Stimulated activated CD4-positive, alpha-beta T cell treated with anti-CD3 and anti-CD28 coated beads, Interleukin-4, amount 100 ng/mL, for 1 hour (primary cell): ENCODE measurements at places on chromosomes 3 and 15.

DNA sequence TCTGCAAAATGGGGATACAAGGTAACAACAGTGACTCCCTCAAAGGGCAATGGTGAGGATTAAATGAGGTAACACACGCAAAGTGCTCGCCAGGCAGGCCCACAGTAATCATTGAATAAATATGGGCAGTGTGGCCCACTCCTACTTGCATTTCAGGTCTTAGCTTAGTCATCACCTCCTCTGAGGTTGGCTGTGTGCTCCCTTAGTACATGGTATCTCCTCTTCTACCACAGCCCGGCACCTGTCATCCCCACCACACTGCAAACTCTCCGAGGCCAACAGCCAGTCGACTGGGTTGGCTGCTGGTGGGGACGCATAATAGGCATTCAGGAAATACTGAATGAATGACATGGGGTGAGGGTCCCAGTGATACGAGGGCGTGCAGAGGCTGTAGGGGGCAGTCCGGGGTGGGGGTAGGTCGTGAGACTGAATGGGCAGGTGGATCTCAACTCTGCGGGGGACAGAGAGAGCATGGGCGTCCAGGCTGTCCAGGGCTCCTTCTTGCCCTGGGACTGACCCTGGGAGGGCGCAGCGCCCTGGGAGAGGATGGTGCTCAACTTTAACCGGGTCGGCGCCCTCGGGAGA, 375 bp upstream of the MYZAP start:
- peak; percentile 6 for DNase-seq

DNA sequence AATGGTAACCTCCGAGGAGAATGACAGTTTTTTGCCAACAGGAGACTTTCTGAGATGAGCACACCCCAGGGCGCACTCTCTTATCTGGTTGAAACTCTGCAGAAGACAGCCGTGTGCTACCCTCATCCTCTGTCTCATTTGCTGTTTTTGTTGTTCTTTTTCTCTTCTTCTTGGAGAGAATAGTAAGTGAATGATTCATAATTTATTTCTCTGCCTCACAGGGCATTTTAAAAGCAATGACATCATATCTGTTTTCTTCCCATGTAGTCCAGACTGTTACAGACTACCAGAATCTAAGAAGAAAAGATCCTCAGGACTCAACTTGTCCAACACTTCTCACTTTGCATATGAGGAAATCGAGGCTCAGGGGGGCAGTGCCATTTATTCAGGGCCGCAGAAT, 771.1 kb upstream of the GRM7 start:
- no peak for DNase-seq

DNA sequence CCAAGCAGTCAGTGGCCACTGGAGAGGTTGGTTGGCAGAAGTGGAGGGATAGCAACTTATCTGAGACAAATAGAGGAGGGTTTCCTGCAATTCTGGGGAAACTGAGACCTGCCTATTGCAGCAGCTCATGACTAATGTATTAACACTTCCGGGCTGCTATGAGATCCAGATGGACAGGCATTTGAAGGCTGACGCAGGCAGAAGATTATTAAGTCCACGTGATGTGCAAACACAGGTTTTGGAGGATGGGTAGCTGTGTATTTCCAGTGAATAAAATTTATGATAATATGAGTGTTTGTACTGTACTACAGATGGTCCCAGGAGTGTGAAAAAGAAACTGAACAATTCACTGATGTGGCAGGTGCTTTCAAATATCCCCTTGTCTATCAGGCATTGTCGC, 28.5 kb upstream of the CFAP161 start:
- no peak for DNase-seq

GRCh38 chr15:36183201-36183600, 396.2 kb upstream of the CDIN1 start:
- no peak for DNase-seq

DNA sequence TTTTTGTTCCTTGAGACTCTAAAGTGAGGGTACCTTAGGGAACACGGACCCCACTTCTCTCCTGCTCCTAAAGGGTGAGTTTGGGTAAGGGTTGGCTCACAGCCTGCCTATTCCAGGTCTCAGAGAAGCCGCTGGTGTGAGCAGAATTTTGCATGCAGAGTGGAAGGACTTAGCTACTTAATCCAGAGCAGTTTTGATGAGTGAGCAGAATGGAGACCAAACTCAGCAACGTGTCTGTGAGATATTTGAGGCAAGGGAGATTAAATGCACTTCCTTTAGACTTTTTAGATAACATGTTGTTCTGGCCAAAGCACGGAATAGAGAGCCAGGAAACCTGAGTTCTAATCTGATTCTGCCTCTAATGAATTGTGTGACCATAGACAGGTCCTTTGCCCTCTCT, 5.1 kb downstream of the SLC24A1 start:
- no peak for DNase-seq

GRCh38 chr3:115996420-115997108, 373.3 kb downstream of the GAP43 start:
- DNase-seq, result no peak

DNA sequence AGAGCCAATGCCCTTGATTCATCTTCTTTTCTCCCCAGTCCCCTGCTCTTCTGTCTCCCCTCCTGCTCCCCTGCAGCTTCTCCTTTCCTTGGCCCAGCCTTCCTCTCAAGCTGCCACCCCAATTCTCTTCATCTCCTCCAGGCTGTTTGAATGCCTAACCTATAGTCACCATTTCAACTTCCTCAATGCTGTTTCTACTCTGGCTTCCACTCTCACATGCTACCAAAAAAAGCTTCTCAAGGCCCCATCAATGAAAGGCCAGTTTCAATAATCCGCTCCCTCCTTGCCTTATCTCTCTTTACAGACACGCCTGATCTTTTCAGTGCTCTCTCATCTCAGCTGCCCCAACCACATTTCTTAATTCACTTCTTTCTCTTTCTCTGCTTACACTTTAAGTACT, 212.2 kb upstream of the GPR149 start:
- no peak for DNase-seq

DNA sequence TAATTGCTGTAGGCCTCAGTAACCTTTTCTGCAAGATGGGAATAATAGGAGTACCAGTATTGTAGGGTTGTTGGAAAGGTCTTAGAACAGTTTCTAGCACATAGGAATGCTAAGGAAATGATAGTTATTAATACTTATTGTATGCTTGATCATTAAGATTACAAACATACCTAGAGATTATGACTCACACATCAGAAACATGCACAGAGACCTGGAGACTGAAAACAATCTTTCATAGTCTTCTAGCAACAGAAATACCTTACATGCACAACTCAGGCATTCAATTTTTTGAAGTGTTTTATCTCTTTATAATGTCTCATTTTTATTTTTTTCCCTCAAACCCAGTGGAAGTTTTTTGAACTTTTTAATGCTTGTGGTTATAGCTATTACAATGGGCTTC, 104.4 kb upstream of the ZBTB20 start:
- DNase-seq, result no peak
